ENCODE measurements at places on chromosomes 2 and 18.

DNA sequence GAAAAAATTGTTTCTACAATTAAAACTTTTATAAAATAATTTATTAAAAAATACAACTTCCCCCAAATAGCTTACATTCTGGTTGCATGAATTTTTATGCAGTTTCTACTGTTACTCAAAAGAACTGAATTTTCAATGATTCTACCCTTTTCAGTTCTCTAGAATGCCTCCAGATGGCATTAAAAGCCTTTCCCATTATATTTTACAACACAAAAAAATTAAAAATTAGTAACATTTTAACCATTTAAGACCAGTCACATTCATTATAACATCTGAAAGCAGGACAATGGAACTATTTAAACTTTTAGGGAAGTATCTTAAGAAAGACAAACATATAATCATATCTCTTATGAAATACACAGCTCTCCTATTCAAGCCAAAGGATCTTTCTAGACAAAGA is 236.0 kb upstream of the REV1 start:
- no peak for DNase-seq

DNA sequence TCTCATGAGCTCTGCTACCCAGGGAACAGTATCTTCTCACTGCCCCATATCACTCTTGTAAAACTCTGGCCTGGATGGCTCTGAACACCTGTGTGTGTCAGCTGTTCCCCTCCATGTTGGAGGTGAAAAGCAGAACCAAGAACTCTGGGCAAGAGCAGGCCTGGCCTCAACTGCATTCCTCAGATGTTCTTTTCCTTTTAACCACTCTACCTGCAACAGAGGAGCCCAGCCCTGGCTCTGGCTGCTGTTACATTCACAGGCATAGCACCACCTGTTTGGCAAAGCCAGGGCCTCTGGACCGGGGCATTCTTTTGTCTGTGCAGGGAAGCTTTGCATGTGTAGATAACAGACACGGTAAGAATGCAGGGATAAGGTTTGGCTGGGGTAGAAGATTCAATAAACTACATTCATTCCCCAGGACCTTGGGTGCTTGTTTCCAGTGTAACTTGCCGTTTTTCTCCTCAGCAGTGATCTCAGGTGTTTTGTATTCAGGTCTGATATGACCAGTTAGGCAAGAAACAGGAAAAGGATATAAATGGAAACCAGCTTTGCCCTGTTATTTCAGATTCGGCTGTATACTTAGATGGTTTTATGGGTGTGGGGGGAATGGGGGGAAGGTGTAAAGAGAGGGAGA is 95.1 kb downstream of the SPTBN1 start:
- no peak for DNase-seq

DNA sequence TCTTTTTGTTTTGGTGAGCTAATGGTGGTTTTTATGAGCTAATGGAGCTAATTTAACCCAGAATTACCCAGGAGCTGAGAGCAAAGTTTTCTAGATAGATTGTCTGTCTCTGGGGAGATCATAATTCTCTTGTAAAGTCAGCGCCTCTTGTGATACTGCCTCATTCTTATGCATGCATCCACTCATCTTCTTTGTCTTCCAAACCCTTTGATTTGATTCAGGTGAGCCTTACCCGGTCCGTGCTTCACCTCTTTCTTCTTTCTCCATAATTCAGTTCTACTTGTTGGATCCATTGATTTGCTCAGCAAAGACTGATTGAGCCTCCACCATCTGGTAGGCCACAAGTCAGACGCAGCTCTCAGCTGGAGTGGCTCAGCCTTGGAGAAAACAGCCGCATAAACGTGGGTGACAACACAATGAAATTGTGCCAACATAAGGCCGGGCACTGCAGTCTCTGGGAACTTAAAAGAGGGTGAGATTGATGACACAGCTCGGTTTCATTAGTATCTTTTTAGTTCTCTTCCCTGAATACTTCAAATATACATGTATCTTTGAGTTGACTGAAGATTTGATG is 158.5 kb upstream of the SH3BP4 start:
- no peak for DNase-seq

DNA sequence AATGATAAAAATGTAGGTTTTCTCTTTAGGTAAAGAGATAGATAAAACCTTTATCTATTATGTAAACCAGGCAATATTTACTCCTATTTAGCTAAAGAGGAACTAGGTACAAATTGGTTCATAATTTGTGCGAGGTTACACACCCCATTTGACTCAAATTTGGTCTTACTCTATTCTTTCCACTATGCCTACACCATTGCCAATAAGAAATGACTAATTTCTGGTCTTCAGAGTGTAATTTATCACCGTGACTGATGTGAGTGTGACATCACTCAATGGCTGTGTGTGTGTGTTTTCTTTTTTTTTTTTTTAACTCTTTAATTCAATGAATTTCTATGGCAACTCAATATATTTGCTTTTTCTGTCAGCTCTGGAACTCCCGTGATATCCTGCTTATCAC is 955.8 kb downstream of the TDRD15 start:
- no peak for DNase-seq

DNA sequence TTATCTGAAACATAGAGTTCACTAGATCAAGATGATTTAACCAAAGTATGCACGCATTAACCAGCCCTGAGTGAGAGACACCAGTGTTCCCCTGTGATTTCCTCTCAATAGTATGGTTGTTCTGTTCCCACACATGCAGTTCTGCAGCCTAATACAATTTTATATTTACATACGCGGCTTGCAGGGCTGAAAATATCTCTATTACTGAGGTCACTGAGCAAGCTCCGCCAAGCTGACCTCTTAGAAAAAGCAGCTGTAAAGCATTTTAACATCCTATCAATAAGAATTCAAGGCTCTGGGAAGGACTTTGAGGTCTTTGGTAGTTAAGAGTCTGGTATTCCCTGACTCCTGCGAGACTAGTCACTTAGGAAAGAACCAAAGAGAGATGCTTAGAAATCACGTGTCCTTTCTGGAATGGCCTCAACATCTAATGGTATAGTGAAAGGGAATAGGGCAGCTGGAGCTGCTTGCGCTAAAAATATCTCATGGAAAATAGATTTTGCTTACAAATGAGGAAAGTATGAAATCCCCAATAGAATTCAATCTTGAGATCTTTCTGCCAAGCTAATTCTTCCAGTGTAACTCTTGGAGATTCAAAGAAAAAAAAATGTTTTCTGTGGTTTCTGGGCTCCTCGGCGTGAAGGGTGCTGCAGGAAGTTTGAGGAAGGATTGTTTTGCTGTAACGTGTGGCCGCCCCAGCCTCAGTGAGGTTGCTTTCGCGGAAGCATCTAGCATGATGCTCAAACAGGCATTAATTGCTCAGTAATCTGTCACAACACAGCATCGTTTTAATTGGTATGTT is 59.2 kb downstream of the DOCK10 start:
- DNase-seq: no peak

GRCh38 chr2:240296104-240296406 is 139.4 kb upstream of the GPC1 start:
- DNase-seq: no peak

DNA sequence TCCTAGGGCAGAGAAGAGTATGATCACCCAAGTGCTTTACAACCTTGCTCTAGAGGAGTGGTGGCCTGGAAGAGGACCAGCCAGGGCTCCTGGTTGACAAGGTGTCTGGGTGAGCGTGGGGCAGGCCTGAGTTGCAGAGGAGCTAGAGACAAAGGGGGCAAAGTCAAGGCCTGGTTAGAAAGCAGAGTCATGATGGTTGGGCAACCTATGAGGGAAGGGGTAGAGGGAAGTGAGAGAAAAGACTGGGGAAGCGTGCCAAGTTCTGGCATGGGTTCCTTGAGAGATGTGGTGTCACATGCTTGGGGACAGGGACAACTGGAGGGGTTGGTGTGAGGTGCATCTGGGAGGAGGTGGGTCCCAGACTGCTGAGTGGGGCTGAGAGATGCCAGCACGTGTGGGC is 13.5 kb downstream of the ZFP36L2 start:
- no peak for DNase-seq

- DNase-seq: no peak
Observed at GRCh38 chr2:221851531-221852045, 279.5 kb upstream of the EPHA4 start.

- no peak for DNase-seq
Observed at GRCh38 chr2:217729421-217730053, 273.3 kb downstream of the TNS1 start.

GRCh38 chr2:174686430-174686829 is 77.8 kb downstream of the CHRNA1 start:
- DNase-seq: no peak

GRCh38 chr2:46239847-46240181 is 57.4 kb upstream of the EPAS1 start:
- DNase-seq: no peak

GRCh38 chr2:209532321-209532720 is 108.5 kb downstream of the MAP2 start:
- no peak for DNase-seq

DNA sequence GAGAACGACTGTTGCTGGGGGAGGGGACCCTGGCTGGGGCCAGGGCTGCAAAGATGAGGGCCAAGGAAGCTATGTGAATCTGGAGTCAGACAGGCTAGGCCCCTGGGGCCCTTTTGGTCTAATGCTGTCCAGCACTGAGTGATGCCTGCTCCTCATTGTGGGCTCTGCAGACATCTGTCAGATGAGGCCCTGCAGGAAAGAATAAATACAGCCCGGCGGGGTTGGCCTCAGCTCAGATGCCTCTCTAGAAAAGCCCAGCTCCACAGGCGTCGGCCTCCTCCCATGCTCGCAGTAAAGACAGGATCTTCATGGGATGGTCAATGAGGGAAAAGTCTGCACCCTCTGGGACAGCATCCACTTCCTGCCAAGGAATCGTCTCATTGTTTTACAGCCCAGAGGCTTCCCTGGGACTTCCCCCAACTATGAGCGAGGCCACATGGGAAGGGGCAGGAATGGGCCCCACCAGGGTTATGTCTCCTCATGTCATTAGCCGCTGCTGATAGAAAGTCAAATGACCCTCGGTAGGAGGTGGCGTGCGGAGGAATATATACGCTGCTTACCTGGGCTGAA is 125.8 kb upstream of the GLI2 start:
- DNase-seq: no peak

- DNase-seq: no peak
Observed at GRCh38 chr18:48215876-48216638, 193.1 kb downstream of the ZBTB7C start.

GRCh38 chr18:23920054-23920453 is 94.5 kb upstream of the TTC39C start:
- DNase-seq: no peak

DNA sequence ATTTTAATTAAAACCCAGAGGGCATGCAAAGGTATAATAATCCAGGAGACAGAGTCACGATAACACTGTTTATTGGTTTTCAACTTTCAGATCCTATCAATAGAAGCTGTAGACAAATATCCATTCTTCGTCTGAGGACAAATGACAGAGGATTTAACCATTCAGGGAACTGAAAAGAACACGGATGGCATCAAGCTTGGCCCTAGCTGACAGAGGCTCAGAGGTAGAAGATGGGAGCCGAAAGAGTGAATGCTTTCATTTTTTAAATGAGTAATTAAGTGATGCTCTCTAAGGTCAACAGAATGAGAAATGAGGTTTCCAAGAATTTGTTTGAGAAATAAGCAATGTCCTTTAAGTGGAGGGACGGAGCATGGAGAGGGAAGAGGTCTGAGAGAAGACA is 62.1 kb downstream of the BCL2 start:
- no peak for DNase-seq

DNA sequence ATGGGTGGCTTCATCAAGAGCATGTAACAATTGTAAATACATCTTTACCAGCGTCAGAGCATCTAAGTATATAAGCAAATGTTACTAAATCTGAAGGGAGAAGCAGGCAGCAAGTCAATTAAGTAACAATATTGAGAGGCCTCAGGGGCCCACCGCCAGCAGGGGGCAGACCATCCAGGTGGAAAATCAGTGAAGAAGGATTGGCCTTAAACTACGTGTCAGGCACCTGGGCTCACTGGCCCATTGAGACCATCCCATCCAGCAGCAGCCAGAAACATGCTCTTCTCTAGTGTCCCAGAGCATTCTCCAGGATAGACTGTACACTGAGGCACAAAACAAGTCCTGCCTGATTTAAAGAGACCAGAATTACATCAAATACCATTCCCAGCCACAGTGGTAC is 96.2 kb upstream of the SNTG2 start:
- peak; percentile 55 for DNase-seq

GRCh38 chr2:67567886-67568285 is 170.8 kb downstream of the ETAA1 start:
- DNase-seq: no peak

- DNase-seq: no peak
Observed at GRCh38 chr2:20213651-20214565, 11.0 kb downstream of the SDC1 start.

DNA sequence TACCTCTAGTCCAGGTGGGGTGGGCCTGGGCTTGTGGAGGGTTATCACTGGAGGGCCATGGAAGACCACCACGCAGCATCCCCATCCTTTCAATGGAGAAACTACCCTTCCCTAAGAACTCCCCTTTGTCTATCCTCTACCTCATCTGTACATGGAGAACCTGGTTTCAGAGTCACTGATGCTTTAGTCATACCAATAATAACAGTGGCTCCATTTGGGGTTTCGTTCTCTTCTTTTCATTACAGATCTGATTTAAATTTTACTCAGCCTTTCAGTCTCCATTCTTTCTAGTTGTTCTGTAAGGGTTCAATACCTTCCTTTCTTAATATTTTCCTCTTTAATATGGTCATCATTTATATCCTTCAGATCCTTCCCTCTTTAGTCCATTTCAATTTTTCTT is 54.6 kb upstream of the ZFP36L2 start:
- no peak for DNase-seq

- no peak for DNase-seq
Observed at GRCh38 chr2:137525641-137526190, 438.6 kb upstream of the HNMT start.

GRCh38 chr2:62971936-62972335 is 78.7 kb upstream of the OTX1 start:
- DNase-seq: no peak
